SK-N-MC (cell line): ENCODE measurements at places on chromosomes 1 and 21.

GRCh38 chr1:180612632-180613031 lies 19.2 kb upstream of the XPR1 start:
- DNase-seq = no peak

DNA sequence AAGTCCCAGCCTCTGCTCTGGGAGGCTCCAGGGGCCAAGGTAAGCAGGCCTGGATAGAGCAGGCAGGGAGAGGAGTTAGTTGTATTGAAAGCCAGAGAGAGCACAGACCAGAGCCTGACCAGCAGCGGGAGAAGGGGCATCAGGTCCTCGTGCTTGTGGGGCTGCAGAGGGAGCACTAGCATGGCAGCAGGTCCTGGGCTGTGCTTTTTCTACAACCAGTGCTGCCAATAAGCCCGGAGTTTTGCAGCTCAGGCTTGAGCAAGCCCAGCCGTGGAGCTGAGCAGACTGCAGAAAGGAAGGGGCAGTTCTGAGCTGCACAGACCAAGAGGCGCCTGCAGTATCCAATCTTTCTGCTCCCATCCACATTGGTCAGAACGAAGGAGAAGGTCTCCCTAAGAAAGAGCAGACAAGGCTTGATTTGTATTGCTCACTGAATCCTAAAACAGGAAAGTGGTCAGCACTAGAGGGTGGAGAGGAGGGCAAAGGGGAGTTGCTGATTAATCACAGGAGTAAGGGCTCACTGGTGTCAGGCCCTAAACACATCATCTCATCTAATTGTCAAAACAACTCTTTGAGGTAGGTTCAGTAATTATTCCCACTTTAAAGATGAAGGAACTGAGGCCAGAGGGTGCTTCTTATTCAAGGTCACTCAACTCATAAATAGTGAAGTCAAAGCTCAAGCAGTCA lies 2.7 kb downstream of the DENND2D start:
- DNase-seq = no peak

- DNase-seq = no peak
These were observed 31.6 kb downstream of the SOX13 start for GRCh38 chr1:204104331-204105130.

DNA sequence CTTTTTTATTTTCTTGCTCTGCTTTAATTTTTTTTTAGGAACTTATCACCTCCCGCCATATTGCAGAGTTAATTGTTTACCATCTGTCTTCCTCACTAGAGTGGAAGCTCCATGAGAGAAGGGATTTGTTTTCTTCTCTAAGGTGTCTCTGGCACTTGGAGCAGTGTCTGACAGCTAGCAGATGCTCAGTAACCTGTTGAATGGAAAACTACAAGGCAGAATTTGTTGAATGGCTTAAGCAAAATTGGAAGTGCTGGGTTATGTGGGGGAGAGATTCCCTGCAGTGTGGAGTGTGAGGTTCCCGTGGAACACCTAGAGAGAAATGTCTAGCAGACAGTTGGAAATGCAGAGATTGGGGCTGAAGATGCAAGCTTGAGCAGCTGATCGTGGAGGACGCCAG lies 59.5 kb upstream of the PARP1 start:
- no peak for DNase-seq

- DNase-seq = no peak
These were observed 62.3 kb downstream of the OPTC start for GRCh38 chr1:203556047-203556851.

DNA sequence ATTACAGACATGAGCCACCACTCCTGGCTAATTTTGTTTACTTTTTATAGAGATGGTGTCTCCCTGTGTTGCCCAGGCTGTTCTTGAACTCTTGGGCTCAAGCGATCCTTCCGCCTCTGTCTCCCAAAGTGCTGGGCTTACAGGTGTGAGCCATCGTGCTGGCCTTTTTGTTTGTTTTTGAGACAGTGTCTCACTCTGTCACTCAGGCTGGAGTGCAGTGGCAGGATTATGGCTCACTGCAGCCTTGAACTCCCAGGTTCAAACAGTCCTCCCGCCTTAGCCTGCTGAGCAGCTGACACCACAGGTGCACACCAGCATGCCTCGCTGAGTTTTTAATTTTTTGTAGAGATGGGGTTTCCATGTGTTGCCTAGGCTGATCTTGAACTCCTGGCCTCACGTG lies 49.1 kb downstream of the ADARB1 start:
- DNase-seq = no peak

- no peak for DNase-seq
These were observed 26.1 kb downstream of the TRPM2 start for GRCh38 chr21:44379515-44379848.

GRCh38 chr1:110207831-110208230 lies 2.3 kb upstream of the KCNC4 start:
- DNase-seq = no peak

- no peak for DNase-seq
These were observed 871 bp downstream of the SLFNL1 start for GRCh38 chr1:41020654-41021053.

GRCh38 chr21:36990508-36991205 lies 15.8 kb upstream of the RIPPLY3 start:
- no peak for DNase-seq

DNA sequence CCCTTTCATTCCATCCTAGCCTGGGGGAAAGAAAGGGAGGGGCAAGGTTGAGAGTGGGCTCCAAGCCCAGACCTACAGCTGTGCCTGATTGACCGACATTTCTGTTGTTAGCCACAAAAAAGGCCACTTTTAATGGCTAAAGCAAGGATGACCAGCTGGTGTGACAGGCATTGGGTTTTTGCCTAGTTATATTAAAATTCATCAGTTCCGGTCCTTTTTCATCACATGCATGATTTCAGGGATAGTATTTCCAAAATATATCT lies 192.3 kb downstream of the ZNF326 start:
- DNase-seq = no peak

- no peak for DNase-seq
These were observed 12.5 kb upstream of the IGSF3 start for GRCh38 chr1:116679828-116680628.

DNA sequence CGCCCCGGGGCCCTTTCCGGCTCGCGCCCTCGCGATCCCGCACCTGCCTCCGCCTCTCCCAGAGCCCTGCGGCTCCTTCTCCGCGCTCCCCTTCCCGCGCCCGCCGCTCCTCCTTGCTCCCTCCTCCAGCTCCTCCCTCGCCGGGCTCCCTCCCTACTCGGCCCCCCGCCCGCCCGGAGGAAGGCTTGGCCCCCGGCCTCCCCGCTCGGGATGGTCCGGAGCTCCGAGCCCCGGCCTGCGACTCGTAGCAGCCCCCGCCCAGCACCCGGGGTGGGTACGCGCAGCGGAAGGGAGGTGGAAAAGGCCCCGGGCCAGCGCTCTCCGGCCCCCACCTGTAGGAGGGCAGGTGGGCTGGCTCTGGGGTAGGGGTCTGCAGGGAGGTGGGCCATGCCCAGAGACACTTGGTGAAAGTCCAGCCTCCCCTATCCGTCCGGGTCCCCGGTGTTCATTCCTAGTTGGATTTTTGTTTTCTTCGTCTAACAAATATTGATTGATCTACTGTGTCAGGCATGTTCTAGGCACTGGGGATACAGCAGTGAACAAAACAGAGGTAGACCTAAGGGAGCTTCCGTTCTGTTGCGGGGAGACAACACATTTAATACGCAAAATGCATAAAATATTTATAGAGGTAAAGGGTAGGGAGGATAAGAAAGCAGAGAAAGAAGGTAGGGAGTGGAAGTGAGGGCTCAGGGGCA lies at the start of gene HTR1D:
TSS of gene HTR1D (minus strand) at position 82 of the 695 bp plus-strand sequence. CDS start 23,283 bp downstream, outside the sequence.
- no peak for DNase-seq

DNA sequence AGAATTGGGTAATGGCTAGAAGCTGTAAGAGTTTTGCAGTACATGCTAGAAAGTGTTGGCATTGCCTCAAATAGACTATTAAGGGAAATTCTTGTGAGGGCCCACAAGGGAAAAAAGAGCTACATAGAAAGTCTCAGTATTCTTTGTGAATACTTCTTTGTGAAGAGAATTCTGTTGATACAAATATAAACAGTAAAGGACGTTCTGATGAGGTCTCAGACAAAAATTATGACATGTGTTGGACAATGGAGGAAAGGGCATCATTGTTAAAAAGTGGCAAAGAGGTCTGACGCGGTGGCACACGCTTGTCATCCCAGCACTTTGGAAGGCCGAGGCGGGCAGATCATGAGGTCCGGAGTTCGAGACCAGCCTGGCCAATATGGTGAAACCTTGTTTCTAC lies 458.9 kb downstream of the NCAM2 start:
- no peak for DNase-seq

GRCh38 chr1:90964444-90965035 lies 57.3 kb downstream of the ZNF644 start:
- DNase-seq = no peak

- DNase-seq = peak; percentile 63
These were observed 24.2 kb upstream of the PHTF1 start for GRCh38 chr1:113783254-113784103.

DNA sequence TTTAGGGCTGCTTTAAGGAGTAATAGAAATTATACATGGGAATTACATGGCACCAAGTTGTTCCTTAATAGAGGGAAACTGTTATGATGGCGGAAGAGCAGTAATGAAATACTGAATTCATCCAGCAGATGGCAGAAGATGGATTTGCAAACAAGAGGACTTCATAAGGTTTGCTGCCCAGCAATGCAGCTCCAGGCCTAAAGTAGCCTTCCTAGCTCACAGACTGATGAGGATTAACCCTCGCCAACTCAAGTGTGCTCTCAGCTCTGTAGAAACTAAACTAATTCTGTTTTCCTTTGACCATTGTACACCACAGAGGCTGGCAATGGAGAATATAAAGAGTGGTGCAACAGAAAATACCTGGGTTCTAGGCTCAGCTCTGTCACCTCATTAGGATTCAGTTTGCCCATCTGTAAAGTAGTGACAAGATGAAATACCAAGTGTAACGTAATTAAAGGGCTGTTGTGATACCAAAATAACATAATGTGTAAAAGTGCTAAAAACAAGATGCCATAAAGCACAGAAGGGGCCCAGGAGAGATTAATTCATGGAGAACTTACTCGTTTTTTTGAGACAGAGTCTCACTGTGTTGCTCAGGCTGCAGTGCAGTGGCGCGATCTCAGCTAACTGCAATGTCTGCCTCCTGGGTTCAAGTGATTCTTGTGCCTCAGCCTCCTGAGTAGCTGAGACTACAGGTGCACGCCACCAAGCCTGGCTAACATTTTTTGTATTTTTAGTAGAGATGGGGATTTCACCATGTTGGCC lies 102.4 kb upstream of the SERBP1 start:
- peak; percentile 55 for DNase-seq

DNA sequence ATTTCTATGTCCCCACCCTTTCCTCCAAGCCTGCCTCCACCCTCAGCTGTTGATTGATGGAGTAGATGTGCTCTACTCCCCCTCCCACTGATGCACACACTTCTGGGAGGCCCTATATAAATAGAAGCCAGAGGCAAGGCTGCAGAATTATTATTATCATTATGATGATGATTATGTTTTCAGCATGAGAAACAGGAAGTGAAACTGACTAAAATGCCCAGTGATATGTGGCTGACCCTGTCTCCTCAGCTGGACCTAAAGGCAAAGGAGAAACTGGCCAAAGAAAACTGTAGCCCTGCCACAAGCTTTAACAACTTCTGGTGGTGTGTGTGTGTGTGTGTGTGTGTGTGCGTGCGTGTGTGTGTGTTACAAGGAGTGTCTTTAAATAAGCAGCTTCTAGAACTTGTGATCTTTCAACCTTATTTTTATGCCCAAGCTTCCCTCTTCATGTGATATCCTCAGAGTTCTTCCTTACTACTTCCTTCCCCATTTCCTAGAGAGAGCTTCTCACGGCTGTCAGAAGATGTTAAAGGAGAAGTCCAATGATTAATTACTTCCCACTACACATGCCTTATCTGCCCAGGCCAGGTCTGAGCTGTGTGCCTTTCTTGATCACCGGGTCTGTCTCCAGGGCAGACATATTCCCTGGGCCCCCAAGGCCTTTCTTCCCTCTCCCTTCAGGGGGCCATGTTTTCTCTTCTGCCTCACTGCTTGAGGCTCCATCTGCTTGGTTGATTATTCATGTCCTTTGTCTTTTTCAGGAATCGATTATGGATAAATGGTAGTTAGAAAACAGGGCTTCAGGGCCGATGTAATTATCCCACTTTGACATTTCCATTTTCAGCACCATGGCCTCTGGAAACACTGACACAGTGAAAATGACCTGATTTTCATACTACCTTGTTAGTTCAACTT lies 11.6 kb upstream of the MAPKAPK2 start:
- no peak for DNase-seq

GRCh38 chr1:47647327-47647845 lies 209.5 kb downstream of the FOXD2 start:
- DNase-seq = no peak

- no peak for DNase-seq
These were observed 66.9 kb downstream of the RNF187 start for GRCh38 chr1:228554107-228554506.

GRCh38 chr1:21262293-21263051 lies 27.8 kb downstream of the ECE1 start:
- no peak for DNase-seq

DNA sequence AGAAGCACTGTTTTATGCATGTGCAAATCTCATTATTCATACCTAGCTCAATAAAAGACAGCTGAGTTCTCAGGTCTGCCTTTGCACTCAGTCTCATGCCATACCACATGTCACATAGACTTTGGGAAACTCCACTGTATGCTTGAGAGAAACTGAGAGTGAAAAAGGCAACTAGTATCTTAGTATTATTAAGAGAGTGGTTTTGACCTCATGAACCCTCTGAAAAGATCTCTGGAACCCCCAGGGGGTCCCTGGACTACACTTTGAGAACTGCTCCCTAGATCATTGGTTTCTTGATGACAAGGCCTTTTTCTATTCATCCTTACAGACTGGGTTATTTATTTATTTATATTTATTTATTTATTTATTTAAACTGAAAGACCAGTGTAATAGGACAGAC lies 3.7 kb upstream of the RHEX start:
- DNase-seq = no peak

- no peak for DNase-seq
These were observed 44.8 kb downstream of the ATP5PO start for GRCh38 chr21:33870768-33871167.

DNA sequence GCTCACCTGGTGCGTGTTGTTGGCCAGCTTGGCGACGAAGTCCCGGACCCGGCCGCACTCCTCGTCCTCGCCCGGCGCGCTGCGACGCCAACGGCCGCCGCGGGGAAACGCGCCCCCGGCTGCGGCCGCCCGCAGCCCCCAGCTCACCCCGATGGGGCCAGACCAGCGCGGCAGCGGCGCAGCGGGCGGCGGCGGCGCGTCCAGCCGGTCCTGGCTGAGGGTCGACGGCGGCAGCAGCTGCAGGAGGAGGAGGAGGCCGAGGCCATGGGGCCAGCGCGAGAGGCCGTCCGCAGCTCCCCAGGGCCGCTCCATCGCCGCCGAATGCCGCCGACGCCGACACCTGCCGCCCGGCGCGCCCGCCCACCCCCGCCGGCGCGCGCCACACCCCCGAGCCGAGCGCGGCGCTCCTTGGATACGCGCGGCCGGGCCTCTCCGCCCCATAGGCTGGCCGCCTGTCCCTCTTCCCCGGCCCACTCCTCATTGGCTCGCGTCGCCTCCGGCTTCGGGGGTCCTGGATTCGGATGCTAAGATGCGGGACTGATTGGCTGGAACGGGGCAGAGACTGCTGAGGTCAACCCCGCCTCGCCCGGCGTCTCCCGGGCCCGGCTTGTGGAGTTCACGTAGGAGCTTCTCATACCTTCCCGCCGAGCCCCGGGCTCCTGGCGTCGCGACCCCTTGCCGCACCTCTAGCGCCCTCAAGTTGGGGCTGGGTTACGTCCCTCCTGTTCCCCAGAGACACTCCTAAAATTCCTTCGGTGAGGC lies at the start of gene SORT1:
TSS of gene SORT1 (minus strand) at position 338 of the 762 bp plus-strand sequence. CDS start at position 312, 26 bp downstream.
- DNase-seq = peak; percentile 24

- DNase-seq = no peak
These were observed 177.6 kb downstream of the HHIPL2 start for GRCh38 chr1:222370081-222370912.
